ENCODE measurements at places on chromosomes 12 and 14.
A peak's percentile ranks its signal among the peaks of the same experiment; 100 is the strongest.

GRCh38 chr14:65949711-65950516 is 536.3 kb upstream of the CCDC196 start:
- DNase-seq: peak; percentile 29

GRCh38 chr14:51454351-51454750 is 197.4 kb upstream of the FRMD6 start:
- DNase-seq: no peak

DNA sequence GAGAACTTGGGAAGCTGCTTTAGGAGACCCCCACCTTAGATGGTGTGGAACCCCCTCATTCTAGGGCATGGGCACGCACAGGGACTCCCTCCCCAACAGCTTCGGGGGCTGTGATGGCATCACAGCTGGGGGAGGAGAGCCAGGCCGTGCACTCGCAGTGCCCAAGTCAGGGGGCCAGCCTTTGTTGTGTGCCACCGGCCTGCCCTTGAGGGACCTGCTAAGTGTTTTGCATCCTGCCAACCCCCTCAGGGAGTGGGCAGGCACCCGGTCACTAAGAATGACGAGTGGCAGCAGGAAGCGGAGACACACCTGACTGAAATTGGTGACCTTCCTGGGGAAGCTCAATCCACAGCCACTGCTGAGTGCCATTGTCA is 334.9 kb upstream of the SFSWAP start:
- DNase-seq: no peak

DNA sequence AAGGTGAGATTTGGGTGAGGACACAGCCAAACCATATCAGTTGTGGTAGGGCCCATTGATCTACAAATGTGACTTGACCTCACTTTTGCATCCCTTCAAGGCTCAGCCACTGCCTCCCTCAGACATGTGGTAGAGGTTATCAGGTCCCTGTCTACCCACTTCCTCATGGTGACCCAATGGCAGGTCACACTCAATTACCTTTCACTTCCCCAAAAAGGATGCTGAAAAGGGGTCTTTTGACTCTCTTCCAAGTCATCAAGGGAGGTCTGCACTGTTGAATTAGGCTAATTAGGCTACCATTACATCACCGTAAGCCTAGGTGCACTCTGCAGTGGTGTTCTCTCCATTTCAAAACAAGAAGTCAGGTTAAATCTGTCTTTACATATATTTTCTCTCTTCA is 22.6 kb upstream of the DRAM1 start:
- DNase-seq: no peak

DNA sequence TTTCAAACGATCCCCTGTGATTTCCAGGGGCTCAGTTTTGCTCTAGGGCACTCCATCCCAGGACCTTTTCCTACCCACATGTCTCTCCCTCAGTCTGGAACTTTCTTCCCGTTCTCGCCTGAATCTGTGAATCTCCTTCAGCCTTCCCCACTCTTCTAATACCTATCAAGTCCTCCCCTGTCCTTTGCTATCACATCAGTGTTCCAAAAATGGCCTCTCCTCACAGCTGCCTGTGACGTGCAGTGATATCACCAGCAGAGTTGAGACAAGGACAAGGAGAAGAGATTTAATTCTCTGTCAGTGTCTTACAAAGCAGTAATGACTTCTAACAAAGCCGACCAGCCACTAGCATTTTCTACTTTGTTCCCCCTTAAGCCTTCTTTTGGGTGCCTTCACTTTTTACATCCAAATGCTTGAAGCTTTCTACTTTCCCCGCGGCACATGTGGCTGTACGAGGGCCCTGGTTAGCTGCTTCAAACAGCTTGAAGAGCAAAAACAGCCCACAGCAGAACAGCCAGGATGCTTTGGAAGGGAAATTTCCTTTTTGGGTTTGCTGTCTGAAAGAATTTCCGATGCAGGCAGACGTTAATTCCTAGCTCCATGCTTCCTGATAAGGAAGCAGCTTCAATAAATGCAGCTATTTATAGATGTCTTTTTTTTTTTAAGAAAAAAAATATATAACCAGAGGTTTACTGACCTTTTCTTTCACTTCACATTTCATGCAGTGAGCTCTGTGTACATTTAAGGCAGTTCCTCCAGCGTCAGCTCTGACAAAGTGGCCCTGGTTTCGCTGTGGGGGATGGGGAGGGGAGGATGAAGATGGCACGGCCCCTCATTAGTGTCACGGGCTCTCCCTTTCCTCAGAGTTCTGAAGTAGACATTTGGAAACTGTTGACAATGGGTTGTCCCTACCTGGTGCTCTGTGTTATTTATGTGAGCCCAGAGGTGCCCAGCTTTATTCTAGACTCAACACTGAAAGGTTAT is 109.3 kb downstream of the ETV6 start:
- no peak for DNase-seq

DNA sequence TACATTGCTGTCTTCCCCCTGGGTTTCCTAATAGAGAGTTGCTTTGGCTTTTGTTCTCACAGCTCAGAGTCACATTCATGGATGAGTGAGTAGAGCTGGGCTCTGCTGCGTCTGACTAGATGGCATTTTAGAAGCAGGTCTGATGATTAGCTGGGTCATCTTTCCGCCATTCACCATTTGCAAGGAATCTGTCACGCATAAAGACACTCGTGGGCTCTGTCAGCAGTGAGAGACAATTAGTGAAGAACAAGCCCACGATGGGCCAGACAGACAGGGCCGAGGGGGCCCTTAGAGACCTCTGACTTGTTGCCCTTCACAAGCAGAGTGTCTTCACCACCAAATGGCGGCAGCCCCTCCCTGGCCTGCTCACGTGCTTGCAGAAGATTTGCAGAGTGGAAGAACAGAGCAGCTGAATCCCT is 175.0 kb downstream of the CRADD start:
- DNase-seq: no peak

GRCh38 chr14:96762650-96763049 is 34.5 kb upstream of the VRK1 start:
- no peak for DNase-seq

DNA sequence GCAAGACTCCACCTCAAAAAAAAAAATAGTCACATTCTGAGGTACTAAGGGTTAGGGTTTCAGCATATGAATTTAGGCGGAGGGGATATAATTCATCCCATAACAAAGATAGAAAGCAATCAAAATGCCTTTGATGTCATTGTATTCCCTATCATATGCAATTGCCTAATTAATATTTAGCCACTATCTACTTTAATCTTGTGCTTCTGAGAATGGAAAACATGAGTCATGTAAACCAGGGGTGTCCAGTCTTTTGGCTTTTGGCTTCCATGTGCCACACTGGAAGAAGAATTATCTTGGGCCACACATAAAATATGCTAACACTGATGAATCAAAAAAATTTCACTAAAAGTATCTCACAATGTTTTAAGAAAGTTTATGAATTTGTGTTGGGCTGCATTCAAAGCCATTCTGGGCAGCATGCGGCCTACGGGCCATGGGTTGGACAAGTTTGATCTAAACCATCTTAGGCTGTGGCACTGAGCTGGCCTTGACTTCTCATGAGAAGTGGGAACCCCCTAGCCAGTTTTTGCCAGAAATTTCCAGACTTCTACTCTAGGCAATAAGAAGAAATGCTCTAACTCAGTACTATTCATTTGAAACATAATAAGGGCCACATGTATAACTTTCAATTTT is 219.8 kb downstream of the PTPRO start:
- no peak for DNase-seq

GRCh38 chr14:73477618-73478266 is 13.0 kb upstream of the RIOX1 start:
- no peak for DNase-seq

DNA sequence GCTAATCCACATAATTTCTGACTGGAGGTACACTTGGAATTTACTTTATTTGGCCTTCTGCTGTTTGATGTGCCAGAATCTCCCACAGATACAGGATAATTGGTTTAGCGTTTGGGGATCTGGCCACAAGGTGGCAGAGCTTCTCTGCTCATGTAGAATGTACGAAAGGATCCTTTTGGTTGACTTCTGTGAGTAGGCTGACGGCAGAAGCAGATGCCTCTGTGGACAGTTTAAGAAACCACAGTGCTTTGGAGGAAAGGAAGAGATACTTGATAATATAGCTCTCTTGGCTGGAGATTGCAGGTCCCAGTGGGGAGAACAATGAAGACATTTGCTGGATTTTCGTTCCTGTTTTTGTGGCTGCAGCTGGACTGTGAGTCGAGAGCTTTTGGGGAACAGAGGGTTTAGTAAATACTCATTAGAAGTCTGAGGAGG is 75.3 kb upstream of the OR4E1 start:
- DNase-seq: peak; percentile 52

- DNase-seq: no peak
These were observed 32.5 kb upstream of the SSPN start for GRCh38 chr12:26162905-26163304.
